ENCODE measurements at places on chromosomes 7 and 10.

DNA sequence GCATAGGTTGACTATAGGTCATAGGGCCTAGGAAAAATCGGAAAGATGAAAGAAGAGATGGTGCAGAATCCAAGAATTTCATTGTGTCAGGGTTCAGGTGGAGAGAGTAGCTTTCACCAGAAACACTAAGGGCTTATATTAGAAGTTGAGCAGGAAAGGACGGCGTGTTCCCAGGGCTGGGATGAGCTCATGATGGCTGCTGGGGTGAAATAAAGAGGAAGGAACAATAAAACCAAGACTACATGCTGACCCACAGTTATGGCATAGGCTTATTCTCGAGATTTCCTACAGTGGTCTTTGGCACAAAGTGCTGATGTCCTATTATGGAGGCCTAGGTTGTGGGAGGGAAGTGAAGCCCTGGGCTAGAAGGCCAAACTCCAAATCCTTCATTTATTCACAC is 195.8 kb downstream of the PTEN start:
- DNase-seq, result no peak

DNA sequence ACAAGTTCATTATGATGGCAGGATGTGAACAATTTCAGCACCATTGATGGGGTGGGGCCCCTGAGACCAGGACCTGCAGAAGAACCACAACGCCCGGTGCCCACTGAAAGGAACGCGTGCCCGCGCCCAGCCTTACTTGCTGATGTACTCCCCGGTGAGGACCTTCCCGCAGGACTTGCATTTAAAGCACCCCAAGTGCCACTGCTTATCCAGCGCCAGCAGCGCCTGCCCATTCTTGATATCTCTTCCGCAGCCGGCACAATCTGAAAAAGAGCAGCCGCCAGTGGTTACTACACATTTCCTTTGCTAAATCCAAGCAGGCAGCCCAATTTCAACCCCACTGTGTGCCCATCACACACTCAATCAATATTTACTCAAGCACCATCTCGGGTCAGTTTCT is 110.6 kb downstream of the ABLIM1 start:
- no peak for DNase-seq

DNA sequence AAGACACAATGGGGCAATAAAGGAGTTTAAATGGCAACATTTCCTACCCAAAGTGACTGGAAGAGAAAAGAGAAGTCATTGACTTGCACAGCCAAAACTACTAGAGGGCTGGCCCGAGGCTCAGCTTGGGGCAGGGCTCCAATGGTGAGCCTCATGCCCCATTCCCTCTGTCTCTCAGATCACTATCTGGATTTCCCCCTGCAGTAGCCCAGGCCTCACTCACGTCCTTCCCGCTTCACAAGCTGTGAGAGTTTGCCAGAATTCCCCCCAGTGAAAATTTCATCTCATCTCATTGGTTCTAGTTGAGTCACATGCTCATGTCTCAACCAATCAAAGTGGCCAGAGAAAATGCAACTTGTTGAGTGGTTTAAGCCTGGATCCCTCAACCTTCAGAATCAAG is 181.3 kb downstream of the WDR11 start:
- DNase-seq, result no peak

DNA sequence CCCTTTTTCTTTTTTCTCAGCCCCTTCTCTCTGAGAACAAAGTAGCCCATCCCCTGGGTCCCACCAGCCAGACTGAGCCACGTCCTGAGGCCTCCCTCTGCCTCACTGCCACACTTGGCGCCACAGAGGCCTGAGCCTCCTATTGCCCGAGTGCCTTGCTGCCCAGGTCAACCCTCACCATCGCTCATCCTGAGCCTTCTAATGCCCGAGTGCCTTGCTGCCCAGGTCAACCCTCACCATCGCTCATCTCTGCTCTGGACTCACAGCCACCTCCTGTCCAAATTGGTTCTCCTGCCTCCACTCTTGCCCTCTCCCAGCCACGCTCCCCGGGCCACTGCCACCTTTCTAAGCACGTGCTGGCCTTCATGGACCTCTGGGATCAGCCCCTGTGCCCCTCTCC is 53.2 kb upstream of the SMNDC1 start:
- DNase-seq, result no peak

DNA sequence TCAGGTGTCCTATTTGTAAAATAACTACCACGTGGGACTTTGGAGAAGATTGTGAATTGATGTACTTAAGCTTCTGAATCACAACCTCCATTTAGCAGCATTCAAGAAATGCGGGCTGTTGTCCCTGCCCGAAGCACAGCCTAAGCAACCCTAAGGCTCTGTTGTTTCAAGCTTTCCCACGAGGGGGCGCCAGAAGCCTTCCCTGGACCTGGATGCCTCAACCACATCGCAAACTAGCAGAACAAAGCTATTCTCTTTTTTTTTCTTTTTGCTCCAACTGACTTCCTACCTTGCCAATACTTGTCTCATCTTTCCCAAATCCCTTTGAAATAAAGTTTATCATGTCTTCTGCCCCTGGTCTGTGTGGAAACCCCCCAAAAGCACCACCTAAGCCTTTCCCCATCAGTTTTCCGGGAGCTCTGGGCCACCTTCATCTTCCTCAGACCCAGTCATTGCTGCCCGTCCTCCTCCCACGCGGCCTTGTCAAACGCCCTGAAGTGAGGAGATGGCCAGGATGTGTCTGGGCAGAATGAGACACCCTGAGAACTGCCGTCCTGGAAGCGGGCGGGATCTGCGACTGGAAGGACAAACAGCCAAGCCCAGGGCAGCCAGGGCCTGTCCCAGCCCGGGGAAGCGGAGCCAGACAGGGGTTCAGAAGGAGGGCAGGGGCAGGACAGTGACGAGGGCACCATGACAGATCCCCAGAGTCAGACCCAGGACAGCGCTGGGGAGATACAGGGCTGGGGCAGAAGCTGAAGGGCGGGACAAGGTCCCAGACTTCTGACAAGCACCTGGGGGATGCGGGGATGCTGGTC is 112.7 kb downstream of the SLIT1 start:
- peak; percentile 64 for DNase-seq

DNA sequence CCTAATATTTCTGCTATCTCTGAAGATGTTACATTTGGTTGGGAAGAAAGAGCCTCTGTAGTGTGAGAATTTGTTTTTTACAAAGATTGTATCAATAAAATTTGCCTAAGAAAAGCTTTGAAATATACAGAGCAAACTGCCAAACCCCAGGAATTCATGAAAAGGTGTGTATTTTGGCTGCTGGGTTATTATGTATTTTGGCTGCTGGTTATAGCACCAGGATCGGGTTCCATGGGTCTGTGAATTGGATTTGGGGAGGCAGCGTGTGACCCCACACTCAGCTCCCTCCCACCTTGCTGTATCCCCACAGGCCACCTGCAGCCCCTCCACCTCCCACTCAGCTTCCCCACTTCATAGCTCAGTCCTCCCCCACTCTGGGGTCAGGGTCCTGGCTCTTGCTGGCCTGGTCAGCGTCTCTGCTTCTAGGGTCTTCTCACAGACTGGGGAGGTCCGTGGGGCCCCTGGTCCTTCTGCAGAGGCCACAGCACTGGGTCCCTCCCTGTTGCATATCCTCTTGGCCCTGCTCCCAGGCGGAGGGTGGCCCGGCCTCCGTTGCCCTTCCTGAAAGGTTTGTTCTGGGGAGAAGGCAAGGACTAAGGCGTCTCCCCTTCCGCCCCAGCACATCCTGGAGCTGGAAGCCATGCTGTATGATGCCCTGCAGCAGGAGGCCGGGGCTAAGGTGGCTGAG is 24.0 kb upstream of the DPYSL4 start:
- DNase-seq, result no peak

DNA sequence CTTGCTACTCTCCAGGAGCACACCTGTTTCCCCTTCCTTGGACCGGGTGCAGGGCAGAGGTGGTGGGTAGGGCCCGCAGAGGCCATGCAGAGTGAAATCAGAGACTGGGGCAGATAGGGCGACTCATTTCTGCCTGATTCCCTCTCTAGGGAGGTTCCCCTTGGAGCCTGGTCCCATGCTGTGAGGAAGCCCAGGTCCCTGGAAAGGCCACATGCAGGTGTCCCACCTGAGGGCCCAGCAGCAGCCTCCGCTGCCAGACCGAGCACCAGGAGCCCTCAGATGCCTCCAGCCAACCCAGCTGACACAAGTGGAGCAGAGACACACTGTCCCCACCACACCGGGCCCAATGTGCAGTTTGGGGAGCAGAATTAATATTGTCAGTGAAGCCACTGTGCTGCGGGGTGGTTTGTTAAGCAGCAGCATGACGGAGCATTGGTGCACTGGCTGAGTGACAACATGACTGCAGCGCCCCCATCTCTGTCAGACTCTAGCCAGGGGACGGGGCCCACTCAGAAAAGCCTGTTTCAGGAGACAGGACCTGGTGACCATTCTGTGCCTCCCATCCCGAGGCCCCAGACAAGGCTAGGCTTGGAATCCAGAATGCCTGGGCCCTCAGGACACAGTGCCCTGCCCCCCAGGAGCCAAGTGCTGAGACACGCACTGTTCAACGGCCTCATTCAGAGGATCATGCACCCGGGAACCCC is 30.4 kb upstream of the RET start:
- DNase-seq, result no peak

DNA sequence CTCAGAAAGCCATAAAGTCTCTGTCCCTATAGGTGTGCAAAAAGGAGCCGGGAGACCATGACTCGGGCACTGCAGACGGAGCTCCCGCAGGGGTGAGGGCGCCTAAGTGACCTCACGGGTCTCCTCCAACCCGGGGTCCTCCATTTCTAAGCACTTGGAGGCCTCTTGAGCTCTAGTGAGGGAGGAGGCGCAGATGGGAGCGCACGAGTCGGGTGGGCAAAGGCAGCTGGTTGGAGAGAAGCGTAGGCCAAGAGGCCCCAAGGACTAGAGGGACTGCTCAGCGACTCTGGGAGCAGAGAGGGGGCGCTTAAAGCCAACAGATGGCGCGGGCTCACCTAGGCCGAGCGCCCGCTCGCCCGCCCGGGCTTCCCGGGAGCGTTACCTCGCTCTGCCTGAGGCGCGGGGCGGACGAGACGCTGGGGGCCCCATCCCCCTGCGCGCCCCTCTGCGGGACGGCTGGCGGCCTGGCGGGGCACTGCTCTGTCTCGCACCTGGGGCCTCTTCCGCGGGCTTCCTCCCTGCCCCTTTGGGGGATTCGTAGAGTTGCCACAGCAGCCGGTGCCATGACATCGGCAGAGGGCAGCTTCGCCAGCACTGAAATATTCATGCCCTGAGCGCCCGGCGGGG is 523 bp upstream of the CDH23 start:
- DNase-seq, result no peak

DNA sequence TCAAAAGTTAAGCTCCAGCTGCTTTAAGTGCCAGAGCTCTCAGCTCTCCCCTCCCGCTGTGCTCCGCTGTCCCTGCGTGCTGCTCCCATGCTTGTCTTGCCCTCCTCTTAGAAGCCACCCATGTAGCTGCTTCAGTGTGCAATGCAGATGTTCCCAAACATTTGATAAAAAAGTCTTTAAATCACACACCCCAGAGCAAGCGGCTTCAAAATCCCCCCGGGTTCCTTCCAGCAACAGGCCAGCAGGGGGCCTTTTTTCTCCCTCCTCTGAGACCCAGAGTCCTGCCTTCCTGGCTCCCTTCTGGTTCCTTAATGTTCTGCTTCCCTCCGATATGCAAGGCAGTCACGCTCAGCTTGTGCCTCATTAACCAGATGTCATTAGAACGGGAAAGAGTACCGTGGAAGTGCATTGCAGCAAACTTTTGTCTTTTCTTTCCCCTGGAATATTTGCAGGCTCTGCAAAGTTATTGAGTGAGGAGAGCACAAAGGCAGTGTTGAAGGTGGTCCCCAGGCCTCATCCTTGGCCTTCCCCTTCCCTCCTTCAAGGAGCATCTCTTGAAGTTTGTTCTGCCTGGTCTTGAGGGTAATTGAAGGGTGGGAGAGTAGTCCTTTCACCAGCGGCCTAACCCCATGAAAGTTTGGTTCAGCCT is 25.5 kb downstream of the LDB3 start:
- DNase-seq, result no peak

Measured in activated T-helper 1 cell treated with anti-CD3 and anti-CD28 coated beads, Interleukin-2, amount 50 U/mL, for 16 hours (primary cell).